ENCODE measurements at places on chromosomes 12 and 14.

DNA sequence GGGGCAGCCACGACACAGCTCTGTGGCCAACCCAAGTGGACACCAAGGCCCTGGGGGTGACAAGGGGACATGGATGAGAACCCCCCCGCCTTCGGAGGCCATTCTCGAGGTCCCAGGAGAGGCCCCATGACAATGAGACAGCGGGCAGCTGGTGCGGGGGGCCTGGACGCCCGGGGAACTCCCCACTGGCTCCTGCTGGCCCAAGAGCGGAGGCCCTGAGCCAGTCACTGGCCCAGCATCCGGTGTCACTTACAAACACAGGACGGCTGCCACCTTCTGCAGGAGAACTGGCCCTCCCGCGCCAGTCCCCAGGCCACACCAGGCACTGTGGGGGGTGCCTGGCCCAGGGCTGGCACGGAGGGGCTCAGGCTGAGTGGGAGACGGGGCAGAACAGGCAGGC, 51.4 kb downstream of the NCOR2 start:
- DNase-seq = no peak

- no peak for DNase-seq
These were observed 5.4 kb upstream of the CAMKK2 start for GRCh38 chr12:121301876-121302275.

GRCh38 chr12:3103806-3104205, 26.6 kb downstream of the TSPAN9 start:
- no peak for DNase-seq

DNA sequence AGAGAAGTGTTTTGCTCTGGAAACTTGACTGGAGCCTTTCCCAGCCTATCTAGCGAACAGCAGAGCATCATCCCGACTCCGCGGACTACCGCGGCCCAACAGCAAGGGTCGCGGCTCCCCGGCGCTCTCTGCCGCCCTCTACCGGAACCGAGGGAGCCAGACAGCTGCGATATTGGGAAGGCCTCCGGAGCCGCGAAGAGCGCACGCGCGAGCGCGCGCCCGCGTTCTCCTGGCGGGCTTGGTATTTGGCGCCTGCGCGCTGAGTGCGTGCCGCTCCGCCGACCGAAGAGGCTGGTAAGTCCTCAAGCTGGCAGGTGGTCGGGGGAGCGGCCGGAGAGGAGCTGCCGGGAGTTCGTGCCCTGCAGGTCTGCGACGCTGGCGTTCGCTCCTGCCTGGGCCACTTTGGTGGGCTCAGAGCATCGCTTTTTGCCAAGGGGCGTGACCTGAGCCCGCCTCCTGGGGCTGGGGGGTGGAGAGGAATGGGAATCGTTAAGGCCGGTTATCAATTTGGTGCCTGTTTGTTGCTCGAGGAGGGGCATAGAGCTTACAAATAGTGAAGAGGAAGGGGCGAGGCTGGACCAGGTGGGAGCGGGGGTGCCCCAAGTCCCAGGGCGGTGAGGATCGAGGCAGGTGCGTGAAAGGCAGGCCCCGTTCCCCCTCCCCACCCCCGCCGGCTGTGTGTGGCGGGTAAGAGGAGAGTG, at the start of gene TMEM106C:
TMEM106C (plus strand) TSS at position 257 of the 701 bp plus-strand sequence. CDS start 641 bp downstream, outside the sequence.
- peak; percentile 93 for DNase-seq

DNA sequence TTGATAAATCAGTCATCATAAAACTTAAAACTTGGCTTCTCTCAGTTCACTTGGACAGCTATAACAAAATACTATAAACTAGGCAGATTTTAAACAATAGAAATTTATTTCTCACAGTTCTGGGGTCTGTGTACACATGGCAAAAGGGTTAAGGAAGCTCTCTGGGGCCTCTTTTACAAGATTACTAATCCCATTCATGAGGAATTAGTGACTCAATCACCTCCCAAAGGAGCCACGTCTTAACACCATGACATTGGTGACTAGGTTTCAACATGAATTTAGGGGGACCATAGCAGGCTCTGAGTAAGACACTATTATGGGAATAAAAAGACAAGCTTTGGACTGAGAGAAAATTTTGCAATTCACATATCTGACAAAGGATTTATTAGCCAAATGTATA, 436.5 kb downstream of the PDZRN4 start:
- DNase-seq = no peak

- no peak for DNase-seq
These were observed 173.1 kb upstream of the RTL1 start for GRCh38 chr14:101076451-101077198.

DNA sequence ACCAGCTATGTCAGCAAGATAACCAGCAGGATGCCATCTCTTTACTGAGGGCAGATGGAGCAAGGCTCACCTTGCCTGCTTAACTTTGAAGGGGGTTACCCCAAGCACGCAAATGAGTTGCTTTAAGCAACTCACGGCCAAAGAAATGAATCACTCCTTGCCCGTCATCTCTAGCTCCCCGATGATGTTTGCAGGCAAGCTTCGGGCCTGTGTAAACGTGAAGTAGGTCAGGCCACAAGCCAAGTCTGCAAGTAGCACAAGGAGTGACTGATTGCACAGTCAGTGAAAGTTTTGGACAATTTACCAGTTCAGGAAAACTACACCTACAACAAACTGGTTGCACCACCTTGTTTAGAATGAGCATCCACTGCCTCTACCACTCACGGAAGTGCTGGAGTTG, 699.7 kb upstream of the TBX3 start:
- DNase-seq = no peak

GRCh38 chr12:71141378-71141926, 16.3 kb downstream of the TSPAN8 start:
- DNase-seq = no peak

DNA sequence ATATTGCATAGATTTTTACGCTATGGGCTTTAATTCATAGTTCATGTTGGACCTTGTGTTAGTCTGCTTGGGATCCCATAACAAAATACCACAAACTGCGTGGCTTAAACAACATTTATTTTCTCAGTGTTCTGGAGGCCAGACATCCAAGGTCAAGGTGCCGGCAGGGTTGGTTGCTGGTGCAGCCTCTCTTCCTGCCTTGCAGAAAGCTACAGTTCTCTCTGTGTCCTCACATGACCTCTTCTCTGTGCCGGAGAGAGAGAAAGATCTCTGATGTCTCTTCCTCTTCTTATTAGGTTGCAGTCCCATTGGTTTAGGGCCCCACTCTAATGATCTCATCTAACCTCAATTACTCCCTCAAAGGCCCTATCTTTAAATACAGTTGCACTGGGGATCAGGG, 170.5 kb downstream of the IPO8 start:
- no peak for DNase-seq

DNA sequence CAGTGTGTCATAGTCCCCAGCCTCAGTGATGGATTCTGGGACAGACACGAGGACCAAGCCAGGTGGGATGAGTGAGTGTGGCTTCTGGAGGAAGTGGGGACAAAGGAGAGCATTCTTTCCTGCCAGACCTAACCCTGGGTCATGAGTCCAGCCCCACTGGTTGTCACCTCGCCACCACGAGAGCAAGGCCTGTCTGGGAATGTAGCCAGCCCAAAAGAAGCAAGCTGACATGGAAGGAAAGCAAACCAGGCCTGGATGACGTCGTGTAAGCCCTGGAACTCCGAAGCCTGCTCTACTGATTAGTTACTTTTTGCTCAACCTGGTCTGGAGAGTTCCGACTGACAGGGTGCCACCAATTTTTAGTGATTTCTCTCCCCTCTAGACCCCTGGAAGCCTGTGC, 105.9 kb downstream of the SINHCAF start:
- peak; percentile 26 for DNase-seq

DNA sequence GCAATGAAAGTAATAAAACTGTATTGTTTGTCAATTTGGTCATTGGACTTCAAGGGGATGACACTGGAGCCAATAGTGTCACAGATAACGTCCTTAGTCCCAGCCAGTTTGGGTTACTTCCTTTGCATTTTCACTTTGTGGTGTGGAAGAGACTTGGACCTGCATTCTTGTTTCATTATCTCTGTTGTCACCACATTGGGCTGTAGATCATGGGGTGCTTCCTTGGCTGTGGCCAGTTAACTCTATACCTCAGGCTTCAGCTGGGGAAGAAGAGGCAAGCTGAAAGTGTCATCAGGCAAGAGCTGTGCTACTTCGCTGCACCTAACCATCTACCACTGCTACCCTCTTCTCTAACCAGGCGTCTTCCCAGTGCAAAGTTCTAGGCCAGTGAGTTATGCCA, 15.1 kb upstream of the CISTR start:
- DNase-seq = no peak

DNA sequence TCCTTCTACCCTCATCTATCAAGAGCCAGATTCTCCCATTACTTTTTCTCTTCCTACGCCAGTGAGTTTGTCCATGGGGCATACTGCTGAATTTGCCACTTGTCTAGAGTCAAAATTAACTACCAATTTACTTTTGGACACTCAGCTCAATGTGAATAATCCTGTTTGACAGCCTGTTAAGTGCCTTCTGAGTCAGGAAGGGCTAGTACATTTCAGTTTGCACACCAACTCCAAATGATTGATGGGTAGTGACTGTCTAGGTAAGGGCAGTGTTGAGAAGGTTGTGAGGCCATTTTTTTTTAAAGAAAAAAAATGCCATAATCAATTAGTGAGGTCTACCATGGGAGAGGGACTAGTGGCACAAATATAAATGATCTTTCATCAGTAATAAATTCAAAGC, 21.8 kb upstream of the TRIM9 start:
- no peak for DNase-seq

DNA sequence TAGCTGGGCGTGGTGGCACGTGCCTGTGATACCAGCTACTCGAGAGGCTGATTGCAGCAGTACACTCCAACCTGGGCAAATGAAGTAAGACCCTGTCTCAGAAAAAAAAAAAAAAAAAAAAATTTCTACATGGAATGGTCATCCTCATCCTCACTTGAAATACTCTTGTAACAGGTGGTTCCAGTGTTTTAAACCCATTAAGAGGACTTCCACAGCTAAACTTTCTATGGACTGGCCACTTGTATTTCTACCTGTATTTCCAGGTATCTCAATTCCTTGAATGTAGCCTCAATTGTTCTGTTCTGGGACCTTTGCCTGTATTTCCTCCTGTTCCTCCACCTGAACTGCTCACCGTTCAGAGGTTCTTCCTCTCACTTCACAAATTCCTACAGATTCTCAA, 11.8 kb upstream of the PHLDA1 start:
- DNase-seq = no peak

GRCh38 chr14:101593411-101594238, 32.3 kb downstream of the DIO3 start:
- no peak for DNase-seq

DNA sequence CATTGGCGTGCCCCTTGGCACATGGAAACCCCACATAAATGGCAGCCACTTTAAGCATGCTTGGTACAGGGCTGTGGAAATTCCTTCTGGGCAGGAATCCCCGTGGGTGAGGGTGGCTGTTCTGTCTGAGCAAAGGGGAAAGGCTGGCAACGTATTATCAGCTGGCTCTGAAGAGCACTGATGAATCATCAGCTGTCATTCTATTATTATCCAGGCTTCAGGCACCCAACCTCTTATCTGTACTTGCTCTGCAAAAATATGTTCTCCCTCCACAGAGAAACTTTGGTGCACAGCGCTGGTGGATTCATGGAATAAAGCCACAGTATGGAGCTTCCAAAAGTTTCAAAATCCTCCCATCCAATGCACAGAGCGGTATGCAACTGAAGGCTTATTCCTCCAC, 167.1 kb downstream of the TBX5 start:
- peak; percentile 16 for DNase-seq

- DNase-seq = peak; percentile 29
These were observed 42.6 kb downstream of the A2M start for GRCh38 chr12:9073076-9073475.

DNA sequence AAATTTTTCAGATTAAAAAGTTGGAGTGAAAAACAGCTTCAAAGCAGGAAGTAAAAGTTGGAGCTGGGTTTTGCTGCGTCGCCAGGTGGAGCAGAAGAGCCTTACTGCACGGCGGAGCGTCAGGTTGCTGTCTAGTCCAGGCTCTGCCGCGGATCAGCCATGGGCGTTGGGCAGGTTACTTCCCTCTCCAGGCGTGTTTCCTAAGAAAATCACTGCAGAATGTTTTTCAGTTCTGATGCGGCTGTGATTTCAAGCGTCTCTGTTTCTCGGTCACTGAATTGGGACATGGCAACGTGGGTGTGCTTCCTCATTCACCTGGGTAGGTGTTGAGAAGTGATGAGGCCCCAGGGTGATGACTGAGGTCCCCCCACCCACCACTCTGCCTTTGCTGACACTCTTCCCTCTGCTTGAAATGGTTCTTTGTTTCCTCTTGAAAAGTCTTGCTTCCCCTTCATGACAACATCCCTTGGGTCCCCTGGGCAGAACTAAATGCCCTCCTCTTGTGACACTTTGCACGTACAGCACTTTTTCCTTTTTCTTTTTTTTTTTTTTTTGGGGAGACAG, 7.6 kb downstream of the EVL start:
- peak; percentile 42 for DNase-seq

GRCh38 chr12:53659011-53659551, 16.8 kb downstream of the ATP5MC2 start:
- DNase-seq = peak; percentile 80

- no peak for DNase-seq
These were observed 2.6 kb downstream of the SMIM41 start for GRCh38 chr12:52082026-52082668.

- DNase-seq = no peak
These were observed 18.5 kb upstream of the SFSWAP start for GRCh38 chr12:131692431-131692830.

DNA sequence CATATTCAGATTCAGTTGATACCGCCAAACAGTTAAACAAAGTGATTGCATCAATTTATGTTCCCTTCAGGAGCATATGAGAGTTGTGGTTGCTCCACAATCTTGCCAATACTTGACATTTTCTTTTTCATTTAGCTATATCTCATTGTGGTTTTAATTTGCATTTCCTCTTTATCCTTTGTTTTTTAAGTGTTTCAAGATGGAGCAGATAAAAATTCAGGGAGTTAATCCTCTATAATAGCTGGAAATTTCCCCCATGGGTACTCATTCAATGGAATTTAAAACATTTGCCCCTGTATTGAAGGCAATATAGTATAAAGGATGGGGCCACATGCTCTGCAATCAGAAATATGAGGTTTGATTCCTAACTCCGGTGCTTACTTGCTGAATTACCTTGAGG, 1.1 kb upstream of the EXD2 start:
- DNase-seq = no peak

DNA sequence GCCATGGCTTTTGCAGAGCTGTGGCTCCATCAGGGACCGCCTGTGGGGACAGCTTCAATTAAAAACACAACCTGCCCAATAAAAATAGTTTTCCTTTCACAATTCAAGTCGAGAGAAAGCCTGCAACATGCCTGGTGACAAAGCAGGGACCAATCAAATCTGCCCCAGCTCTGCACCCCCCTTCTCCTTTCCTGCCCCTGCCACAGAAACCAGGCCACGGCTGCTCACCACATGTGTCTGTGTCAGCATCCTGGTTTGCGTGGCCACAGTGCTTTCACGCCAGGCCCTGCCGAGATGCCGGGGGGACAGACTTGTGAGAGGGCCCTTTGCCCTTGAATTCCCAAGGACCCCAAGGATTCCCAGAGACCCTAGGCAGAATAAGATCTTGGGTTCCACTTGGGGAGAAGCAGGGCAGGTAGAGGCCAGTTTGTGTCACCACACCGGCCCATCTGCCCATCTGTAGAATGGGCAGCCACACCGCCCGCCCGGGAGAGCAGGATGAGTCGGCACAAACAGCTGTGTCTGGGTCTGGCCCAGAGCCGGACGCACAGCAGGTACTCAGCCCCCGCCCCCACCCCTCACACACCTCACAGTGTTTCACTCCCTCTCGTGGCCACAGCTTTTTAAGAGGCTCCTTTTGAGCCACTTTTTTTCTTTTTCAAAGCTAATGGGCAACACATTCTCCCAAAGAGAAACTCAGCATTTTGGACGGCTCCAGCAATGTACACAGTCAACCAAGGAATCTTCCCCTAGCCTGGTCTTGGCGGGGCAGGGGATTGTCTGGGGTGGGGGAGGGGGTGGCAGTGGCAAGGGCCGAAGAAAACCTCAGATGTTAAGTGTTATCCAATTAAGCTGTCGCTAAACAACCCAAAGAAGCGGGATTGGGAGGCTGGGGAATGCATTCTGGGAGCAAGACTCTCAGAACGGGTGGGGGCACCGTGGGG, 41.5 kb downstream of the BCL11B start:
- peak; percentile 39 for DNase-seq

All from mucosa of gallbladder (tissue), 1 donor.